Mesothelial cell of epicardium (in vitro differentiated cells): ENCODE measurements at places on chromosomes 4 and X. TPM values are rescaled to one million over a fixed set of nuclear protein-coding genes. Genes with fewer than 3 reads are reported as not detected.

Gene ETDB
- total RNA-seq = not detected in 3 replicates

Gene VCX3A
- total RNA-seq = 0.40 to 0.63 TPM (median 0.41 TPM) in 3 replicates

Gene ASB12
- total RNA-seq = 0.18 to 0.73 TPM (median 0.67 TPM) in 3 replicates

DNA sequence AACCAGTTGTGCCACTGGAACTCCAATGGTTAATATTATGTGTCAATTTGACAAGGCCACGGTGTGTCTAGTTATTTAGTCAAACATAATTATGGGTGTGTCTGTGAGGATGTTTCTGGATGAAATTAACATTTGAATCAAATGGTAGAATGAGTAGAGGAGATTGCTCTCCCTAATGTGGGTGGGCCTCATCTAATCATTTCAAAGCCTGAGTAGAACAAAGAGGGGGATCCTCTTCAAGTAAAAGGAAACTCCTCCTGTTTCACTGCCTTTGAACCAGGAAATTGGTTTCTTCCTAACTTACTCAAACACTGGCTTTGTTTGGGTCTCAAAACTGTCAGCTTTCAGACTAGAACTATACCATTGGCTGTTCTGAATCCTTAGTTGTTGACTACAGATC is 1692.1 kb downstream of the PCDH19 start:
- DNase-seq = no peak

GRCh38 chr4:78418406-78418805 is 133.2 kb upstream of the ANXA3 start:
- no peak for DNase-seq

DNA sequence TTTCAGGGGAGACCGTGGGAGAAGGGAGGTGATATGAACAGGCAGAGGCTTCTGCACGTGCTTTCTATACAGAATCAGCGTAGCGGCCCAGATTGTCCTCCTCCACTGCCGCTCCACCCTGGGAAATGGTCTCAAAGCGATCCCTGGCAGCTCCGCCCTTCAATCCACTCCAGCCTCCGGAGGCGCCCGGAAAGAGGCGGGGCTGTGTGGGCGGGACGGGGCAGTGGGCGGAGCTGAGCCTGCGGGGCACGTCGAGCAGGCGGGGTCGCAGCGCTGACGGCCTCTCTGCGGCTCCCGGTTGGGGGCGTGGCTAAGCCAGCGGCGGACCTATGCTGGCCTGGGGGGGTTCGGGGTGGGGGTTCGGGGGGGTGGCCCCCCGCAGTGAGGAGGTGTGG is 210 bp upstream of the SMIM10L2A start:
- DNase-seq = peak; percentile 71
